Inflammatory macrophage treated with lipopolysaccharide for 4 hours (primary cell): ENCODE measurements at places on chromosomes 1 and 21.
A peak's percentile ranks its signal among the peaks of the same experiment; 100 is the strongest.

- no peak for DNase-seq
Measured at GRCh38 chr1:52523376-52523775, 29.5 kb downstream of the TUT4 start.

DNA sequence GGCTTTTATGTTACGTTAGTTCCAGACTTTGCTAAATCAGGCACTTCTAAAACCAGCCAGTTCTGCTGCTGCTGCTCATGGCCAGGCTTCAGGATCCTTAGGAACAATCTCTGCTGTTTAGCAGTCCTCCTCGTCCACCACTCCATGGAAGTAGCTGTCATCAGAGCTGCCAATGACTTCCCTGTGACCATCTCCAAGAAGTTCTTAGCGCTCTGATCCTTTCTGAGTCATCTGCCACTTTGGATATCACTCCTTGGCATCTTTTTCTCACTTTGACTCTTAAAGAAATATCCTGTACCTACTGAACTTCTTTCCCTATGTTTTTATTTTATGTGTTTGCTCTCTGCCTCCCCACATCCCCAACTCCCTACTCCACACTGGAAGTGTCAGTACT lies 14.7 kb upstream of the IRF2BP2 start:
- DNase-seq = no peak

GRCh38 chr1:241286486-241286885 lies 70.5 kb downstream of the RGS7 start:
- no peak for DNase-seq

GRCh38 chr1:196377811-196378210 lies 230.4 kb downstream of the KCNT2 start:
- no peak for DNase-seq

DNA sequence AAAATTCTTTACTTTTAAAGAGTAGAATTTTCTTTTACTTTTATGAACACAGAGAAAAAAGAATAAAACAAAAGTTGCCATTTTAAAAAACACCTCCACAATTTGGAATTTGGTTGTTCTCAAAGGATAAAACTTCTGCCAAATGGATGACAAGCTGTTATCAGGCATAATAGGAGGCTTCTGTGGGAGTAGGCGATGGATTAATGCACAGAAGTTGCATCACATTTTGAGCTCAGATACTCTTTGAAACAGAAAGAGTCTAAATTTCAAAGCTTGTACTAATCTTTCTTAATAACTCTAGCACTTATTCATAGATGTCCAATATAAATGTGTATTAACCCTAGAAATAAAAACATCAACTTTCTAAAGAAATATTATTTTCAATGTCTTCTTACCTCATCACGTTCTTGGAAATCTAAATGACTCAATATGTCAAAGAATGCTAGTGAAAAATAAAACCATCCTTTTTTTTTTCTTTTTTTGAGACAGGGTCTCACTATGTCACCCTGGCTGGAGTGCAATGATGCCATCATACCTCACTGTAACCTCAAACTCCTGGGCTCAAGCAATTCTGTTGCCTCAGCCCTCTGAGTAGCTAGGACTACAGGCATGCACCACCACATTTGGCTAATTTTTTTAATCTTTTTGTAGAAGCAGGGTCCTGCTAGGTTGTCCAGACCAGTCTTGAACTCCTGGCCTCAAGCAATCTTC lies 112.8 kb upstream of the USP25 start:
- peak; percentile 27 for DNase-seq

DNA sequence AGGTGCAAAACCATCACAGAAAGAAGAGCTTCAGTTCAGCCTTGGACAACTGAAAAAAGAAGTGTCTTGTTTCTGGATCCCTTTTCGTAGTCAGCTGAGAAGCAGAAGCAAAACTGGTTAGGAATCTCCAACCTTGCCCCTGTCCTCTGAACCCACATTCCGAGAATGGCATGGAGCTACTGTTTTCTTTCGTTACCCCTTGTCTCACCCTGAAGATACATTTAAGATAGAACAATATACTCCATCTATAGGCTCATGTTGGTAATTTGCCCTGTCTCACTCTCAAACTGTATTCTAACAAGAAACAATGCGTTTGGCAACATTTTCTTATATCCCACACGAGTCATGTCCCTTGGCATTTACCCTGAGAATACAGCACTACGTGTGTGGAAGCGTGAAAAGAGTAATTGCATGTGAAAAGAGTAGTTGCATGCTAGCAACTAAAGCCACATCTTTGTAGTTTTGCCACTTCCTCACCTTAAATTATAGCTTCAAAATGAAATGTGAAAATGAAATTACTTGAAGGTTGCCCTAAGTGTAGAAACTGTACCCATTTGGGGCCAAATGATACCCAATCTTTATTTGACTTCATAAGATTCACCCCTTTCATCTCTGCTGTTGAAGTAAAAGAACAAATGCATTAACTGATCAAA lies 5.3 kb downstream of the SLAMF7 start:
- peak; percentile 66 for DNase-seq

- no peak for DNase-seq
Measured at GRCh38 chr1:218464871-218465270, 119.7 kb downstream of the TGFB2 start.

DNA sequence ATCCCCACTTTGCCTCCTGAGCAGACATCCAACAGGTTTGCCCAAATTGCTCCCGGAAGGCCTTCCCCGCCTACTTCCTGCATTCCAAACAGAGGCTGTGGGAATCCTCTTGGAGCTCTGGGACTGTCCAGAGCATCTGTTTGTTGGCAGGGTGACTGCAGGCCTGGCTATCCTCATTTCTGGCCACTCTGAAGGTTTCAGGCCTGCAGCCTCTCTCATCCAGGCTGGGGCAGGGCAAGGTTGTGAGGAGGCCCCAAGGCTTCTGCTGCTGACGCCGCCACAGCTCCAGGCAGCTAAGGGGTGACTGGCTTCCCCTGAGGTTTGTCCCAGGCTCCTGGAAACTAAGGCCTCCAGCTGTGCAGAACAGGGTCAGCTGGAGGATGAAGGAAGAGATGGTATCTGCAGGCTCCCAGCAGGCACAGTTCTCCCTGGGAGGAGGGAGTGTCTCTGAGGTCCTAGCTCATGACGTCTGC lies 11.3 kb downstream of the CDK18 start:
- no peak for DNase-seq

- no peak for DNase-seq
Measured at GRCh38 chr1:110321846-110322245, 17.3 kb upstream of the RBM15 start.

DNA sequence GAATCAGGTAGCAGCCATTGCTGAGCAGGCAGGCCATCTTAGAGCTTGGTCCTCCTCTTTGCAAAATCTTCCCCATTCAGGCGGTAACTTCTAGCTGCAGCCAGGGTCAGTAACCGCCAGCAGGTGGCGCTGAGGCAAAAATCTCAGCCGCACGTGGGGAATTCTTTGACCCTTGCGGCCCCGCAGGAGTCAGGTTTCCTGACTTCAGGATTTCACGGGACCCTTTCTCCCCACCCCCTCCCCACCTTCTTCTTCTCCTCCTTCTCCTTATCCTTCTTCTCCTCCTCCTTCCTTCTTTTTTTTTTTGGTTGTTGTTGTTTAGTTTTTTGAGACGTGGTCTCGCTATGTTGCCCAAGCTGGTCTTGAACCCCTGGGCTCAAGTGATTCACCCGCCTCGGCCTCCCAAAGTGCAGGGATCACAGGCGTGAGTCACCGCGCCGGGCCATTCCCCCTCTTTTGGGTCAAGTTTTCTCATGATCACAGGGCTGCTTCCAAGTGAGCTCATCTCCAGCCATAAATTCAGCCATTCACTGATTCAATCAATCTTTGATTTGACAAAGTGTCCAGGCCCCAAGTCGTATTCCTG lies 33.4 kb upstream of the TENT5B start:
- DNase-seq = peak; percentile 53

GRCh38 chr21:37297364-37297763 lies 30.2 kb upstream of the VPS26C start:
- DNase-seq = no peak

- no peak for DNase-seq
Measured at GRCh38 chr1:227897704-227898438, 49.9 kb downstream of the WNT9A start.

DNA sequence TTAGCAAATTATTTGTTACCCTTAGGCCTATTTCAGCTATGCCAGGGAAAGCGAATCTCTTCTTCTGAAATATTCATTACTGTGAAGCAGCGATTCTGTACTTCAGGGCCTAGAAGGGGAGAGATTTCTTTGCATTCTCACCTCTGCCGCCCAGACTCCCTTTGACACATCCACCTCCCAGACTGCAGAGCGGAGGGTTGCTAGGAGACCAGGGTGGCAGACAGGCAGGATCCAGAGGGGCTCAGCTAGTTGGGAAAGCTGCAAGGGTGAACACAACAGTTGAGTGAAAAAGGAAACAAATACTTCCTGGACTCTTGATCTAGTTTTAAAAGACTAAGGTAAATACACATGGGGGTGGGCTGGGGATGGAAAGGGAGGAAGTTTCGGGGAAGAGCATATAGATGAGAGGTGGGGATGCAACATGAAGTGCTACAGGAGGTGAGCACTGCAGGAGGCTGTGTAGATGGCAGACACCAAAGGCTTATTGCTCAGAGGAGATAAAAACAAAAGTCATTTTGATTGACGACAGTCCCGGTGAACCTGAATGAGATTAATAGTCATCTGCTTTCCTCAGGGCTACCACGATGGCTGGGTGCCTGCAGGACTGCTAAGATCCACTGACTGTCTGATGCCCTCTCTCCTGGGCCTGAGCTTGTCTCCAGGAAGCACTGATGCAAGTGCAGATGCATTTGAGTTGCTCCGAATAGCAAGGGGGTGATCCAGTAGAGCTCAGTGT lies 26.4 kb upstream of the RAB3GAP2 start:
- DNase-seq = no peak

DNA sequence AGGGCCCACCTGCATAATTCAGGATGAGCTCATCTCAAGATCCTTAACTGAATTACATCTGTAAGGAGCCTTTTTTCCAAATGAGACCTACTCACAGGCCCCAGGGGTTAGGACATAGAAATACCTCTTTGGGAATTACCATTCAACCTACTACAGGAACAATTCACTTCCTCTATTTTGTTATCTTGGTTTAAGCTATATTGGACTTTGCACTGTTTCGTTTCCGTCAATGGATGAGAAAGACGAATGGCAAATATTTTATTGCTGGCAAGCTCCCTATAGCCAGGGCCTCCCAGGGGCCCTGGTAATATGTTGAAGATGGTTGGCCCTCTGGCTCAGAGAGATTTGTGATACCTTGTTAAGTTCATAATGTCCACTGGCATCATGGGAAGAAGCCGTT lies 384.2 kb upstream of the DUSP10 start:
- no peak for DNase-seq

DNA sequence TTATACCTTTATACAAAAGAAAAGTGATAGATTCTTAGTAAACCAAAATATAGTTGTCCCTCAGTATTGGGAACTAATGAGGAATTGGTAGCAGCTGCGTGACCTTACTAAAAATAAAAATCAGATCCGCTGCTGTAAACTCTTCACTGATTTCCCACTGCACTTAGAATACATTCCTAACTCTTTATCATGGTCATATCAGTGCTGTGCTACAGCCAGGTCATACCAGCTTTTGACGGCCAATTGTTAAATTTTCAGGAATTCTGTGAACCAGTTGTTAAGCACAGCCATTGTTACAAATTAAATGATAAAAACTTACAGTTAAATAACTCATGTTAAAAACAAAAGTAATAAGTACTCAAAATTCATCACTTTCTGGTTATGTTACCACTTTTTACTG lies 245.3 kb downstream of the GPR52 start:
- DNase-seq = no peak

DNA sequence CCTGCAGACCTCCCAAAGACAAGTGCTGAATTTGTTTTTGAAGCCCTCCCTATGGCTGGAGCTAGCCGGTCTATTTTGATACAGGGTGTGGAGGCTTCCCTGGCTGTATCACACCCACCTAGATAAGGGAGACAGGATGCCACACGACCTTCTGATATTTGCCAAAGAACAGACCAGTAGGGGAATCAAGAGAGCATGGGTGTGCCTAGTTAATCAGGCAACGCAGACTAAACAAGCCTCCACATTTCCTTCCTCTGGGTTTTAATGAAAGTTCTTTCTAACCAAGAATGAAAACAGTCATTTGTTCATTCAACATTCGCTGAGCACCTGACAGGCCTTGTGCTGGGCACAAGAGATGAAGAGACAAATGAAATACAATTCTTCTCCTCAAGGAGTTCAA lies 446.8 kb downstream of the PLPP3 start:
- DNase-seq = no peak

GRCh38 chr1:192983349-192983980 lies 75.7 kb downstream of the UCHL5 start:
- no peak for DNase-seq

- no peak for DNase-seq
Measured at GRCh38 chr1:21955058-21955457, 17.9 kb upstream of the HSPG2 start.

GRCh38 chr1:23555986-23556634 lies 3.2 kb downstream of the ID3 start:
- DNase-seq = no peak

GRCh38 chr1:88673446-88673845 lies 10.6 kb upstream of the PKN2 start:
- no peak for DNase-seq

- no peak for DNase-seq
Measured at GRCh38 chr1:229397762-229398161, 36.1 kb downstream of the ACTA1 start.

DNA sequence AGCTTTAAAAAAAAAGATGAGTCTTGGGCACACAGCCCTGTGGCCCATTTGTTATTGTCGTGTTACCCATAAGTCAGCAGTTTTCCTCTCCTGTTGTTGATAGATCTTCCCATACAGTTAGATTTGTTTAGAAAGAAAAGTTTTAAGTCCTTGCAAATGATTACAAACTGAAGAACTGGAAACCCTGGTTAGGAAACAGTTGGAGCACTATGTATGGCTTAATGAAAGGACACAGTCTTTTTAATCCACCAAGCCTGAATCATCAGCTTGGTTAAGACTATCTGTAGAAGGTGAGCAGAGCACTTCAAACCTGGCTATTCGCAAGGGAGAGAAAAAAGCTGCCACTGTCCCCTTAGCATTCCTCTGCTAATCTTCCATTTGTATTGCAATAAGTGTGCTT lies 241.0 kb downstream of the DISC1 start:
- no peak for DNase-seq

DNA sequence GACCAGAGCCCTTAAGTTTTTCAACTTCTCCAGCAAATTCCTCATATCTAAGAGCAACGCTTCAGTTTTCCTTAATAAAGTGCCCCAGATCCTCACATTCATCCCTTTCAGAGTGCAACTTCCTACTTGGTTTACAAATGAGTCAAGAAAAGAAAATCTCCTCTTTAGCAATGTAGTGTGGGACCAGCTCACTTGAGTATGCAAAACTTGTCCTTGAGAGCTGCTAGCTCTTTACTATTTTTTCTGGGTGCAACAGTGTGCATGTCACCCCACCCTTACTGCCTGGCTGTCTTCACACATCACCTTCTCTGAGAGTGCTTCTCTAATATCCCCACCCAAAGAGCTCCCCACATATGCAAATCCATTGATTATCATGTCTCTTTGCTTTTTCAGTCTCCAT lies 203.1 kb upstream of the CAMK1G start:
- no peak for DNase-seq

DNA sequence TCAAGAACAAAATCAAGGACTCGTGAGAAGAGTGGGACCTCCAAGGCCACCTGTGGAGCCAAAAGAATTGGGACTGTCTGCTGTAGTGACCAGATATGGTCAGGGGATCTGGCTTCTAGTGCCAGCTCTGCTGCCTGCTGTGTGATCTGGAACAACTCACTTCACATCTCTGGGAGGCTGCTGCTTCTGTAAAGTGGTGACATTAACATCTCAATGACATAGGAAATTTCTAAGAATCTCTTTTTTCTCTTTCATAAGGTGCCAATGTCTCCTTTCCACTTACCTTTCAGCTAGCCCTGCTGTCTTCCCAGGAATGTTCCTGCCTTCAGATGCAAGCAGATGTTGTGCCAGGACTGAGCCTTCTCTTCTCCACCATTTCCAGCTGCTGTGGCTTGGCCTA lies 5.0 kb upstream of the SRSF4 start:
- DNase-seq = no peak
